Cortex of kidney (tissue), 1 donor: ENCODE measurements at places on chromosomes 4 and X.

GRCh38 chr4:139922406-139923024 is 231.5 kb downstream of the MAML3 start:
- no peak for DNase-seq

GRCh38 chr4:110515676-110516075 is 39.7 kb downstream of the ENPEP start:
- DNase-seq: no peak

- DNase-seq: no peak
Observed at GRCh38 chr4:8356856-8357255, 83.7 kb downstream of the ACOX3 start.

- no peak for DNase-seq
Observed at GRCh38 chr4:102399021-102399420, 53.7 kb upstream of the SLC39A8 start.

DNA sequence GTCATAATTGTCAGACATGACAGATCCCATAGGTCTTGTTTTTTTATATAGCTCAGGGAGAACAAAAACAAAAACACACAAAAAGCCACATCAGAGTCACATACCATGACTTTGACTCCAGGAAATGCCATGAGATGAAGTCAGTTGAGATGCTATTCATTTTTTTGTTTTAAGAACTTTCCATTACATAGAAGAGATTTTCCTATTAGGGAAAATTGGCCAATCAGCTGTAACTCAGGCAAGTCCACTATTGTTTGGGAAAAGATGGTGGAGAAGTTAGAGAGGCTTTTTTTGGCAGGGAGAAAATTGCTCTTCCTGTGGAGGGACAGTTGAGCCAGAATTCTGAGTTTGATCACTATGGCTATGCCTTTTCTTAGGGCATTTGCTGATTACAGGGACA is 72.6 kb downstream of the SMARCA5 start:
- DNase-seq: no peak

- DNase-seq: no peak
Observed at GRCh38 chr4:184007891-184008290, 102.8 kb downstream of the STOX2 start.

DNA sequence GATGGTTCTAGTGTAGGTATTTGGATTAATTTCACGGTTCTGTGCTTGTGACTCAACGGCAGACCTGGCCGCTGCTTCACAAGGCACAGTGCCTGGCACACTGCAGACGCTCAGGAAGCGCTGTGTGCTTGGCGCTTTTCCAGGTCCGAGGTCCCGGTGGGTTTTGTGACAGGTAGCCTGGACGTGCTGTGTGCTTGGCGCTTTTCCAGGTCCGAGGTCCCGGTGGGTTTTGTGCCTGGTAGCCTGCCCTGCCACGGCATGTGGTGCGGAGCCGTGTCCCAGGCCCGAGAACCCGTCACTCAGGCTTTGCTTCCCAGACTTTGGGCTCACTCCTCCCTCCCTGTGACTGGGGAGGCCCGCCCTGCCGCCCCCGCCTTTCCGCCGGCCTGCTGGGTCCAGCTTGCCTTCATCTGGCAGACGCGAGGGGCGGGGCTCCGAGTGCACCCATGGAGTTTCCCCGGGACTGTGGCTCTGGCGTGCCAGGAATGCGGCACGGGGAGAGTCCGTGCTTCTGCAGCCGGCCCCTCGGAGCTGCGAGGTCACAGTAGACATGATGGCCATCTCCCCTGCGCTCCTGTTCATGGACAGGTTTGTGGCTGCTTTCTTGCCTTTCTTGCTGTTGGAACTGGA is 44.2 kb downstream of the TBC1D14 start:
- DNase-seq: no peak

DNA sequence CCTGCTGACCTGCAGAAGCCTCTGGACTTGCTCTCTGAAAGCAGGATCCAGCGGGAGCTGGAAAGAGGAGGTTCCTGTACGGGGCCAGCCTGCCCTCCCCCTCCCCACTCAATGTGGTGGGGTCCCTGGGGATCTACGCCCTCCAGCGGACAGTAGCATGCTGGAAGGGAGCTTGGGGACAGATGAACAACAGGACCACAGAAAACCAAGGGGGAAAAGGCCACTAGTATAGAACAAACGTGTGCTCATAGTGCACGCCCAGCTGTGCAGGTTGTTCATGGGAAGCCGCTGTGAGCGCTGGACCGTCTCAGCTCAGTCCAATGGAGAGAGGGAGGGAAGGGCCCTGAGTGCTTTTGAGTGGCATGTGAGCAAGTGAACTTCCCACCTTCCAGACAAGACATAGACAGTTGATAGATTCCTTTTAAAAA is 15.8 kb downstream of the HMX1 start:
- DNase-seq: no peak

GRCh38 chr4:4424499-4425115 is 37.7 kb downstream of the NSG1 start:
- no peak for DNase-seq

DNA sequence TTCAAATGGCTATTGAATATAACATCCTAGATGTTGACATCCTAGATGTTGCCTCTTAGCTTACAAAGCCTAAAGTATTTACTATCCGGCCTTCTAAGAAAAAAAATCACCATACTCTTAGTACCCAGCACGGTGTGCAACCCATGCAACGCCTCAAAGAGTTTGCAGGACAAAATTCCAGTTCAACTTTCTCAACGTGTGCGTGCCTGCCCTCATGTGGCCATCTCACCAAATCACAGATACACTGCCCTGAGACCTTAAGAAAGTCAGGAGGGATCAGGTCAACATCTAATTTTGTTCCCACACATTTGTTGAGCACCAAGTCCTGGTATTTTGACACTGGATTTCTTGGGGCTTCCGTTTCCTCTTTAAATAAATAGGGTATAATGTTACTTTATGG is 68.3 kb downstream of the CRMP1 start:
- no peak for DNase-seq

DNA sequence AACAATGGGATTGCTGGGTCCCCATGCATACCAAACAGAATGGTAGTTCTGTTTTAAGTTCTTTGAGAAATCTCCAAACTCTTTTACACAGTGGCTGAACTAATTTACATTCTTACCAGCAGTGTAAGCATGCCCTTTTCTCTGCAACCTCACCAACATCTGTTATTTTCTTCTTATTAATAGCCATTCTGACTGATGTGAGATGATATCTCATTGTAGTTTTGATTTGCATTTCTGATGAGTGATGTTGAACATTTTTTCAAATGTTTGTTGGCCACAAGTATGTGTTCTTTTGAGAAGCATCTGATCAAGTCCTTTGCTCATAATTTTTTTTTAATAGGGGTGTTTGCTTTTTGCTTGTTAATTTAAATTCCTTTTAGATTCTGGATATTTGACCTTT is 41.2 kb upstream of the ZMAT1 start:
- no peak for DNase-seq
